ENCODE measurements at places on chromosomes 13 and 19.

DNA sequence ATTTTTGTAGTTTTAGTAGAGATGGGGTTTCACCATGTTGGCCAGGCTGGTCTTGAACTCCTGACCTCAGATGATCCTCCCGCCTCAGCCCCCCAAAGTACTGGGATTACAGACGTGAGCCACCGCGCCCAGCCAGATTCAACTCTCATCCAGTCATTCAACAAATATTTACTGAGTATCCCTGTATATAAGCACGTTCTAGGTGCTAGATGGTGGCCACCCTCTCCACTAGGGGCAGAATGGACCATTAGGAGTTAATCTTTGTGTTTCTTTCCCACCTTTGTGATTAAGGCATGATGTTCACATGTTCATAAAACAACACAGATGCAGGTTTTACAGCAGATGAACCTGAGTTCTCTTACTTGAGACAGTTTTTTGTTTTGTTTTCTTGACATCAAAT is 7.3 kb downstream of the SHKBP1 start:
- no peak for DNase-seq

DNA sequence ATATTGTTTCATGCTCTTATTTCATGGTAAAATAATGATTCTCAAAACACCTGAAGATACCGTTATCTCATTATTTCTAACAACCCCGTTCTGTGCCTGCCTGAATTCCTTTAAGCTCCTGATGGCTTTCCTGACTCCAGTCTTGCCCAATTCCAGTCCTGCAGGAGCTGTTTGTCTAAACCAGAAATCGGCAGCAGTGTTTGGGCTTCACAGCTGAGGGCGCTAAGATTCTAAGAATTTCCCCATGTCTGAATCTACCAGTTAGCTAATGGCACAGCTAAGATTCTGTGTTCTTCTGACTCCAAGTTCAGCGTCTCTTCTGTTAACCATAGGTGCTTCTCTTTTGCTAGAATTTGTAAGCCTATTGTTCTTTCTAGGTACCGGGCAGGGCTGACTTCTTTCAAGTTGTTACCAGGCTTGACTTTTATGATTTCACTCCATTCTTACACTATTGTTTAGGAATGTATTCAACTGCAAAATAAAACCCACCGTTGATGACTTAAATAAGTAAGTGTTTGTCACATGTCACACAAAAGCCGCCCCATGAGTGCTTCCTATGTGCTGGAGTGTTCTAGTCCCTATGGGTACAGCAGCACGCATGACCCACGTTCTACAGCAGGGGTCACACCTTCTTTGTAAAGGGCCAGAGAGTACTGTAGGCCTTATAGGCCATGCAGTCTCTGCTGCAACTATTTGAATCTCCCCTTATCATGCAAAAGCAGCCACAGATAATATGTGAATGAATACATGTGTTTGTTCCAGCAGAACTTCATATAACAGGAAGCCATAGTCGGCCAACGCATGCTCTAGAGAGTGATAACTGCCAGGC is 168.3 kb upstream of the RNF113B start:
- DNase-seq, result no peak

DNA sequence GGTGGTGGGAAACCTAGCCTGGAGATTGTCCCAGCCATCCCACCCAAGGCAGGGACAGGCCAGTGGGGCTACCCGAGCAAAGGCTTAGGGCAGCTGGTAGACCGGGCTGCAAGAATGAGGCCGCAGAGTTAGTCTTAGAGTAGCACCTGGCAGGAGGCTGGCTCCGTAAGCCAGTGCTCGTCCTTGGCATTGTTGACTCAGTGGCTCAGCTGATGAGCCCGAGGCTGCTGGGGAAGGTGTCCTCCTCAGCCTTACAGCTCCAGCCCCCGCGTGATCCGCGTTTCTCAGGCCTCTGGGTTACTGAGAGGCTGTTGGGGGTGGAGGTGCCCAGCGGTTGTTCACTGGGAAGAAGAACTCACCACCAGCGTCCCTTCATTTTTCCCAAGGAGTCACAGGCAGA is 24.7 kb downstream of the PPP1R37 start:
- no peak for DNase-seq

DNA sequence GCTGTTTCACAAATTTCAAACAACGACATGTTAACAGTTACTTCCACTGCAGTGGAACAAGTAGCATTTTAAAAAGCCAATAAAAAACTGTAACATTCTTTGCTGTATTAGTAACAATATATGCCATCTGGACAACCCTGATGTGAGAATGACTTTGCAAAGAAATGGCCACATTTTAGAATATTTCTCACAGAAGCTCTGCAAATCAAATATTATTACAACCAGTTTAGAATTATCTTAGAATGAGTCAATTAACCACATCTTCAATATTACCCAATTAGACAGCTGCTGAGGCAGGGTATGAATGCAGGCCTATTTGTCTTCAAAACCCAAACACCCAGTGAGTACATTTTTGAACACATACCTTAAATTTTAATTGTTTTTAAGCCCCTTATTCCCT is 3.2 kb downstream of the ZNF699 start:
- peak; percentile 92 for DNase-seq

GRCh38 chr19:55526216-55527196 is 10.4 kb downstream of the SBK2 start:
- peak; percentile 20 for DNase-seq

DNA sequence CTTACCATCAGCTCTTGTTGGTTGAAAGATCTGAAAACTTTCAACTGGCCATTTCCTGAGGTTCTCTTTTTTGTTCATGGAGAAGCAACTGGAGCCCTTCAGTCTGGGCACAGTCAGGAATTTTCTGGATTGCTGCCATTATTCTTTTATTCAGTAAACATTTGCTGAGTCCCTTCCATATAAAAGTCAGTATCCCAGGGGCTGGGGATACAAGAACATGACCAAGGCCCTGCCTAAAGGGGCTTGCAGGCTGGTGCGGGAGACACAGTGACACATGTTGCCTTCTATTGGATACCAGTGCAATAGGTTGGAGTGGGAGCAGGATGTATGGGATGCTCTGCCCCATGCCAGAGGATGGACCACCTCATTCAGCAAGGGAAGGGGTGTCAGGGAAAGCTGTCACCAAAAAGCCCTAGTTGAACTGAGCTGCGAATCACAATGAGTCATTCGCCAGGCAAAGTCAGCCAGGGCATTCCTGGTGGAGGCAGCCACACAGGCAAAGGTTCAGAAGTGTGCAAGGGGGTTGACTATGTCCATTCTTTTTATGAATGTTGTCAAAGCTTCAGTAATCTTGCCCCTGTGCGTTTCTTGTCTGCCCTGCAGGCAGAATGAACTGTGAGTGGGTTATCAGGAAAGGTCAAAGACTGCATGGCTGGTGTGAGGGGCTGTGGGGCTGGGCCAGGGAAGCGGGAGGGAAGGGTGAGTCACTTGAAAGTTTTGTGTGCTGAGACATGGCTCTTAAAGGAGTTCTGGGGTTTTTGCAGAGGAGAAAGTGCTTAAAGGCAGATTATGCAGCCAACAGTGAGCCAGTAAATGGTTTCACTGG is 395.9 kb downstream of the KCNRG start:
- DNase-seq, result peak; percentile 67

Measured in GM04503 (cell line).